Renal cortex interstitium (tissue), 15 donors: ENCODE measurements at places on chromosomes 3 and 15. TPM values are rescaled to one million over a fixed set of nuclear protein-coding genes. Genes with fewer than 3 reads are reported as not detected.

- DNase-seq = no peak
These were observed 128.3 kb upstream of the ALCAM start for GRCh38 chr3:105238367-105238766.

DNA sequence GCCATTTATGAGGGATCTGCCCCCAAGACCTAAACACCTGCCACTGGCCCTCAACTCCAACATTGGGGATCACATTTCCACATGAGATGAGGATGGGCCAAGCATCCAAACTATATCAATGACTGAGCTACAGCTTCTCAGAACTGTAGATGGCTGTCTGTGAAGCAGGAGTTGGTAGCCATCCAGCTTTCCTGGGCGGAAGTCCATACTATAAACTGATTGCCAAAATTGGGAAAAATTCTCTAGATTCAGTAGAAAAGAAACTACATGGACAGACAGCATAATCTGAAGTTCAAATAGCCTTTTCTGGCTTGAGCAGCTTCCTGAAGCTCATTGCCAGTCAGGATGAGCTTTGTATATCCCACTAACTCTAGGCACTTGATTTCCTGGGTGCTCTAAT is 214.7 kb upstream of the ZBTB20 start:
- no peak for DNase-seq

DNA sequence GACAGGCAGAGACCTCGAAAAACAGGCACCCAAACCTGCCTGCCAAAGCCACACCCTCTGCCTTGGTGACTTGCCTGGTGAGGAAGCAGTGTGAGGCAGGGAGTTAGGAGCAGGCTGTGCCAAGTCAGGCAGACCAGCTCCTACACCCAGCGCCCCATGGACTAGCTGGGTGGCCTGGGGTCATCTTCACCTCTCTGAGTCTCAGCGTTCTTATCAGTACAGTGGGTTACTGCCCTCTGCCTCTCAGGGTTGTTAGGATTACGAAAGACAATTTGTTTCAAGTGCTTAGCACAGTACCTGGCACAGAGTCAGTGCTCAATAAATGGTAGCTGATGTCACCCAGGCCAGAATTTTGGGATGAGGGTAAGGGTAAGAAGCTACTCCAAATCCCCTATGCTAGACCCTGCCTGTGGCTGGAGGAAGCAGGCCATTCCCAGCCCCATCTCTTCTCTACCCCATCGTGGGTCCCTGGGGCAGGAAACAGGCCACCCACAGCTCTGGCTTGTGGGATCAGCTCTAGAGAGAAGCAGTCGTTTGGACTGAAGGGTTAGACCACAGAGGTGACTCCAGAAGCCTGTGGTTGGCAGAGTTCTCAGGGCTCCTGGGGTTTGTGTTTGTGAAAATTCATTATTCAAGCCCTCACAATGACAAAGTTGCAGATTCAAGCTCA is 10.1 kb downstream of the SLC51B start:
- DNase-seq = no peak

GRCh38 chr3:178159691-178160220 is 376.5 kb upstream of the KCNMB2 start:
- DNase-seq = no peak

- DNase-seq = peak; percentile 79
These were observed 9.6 kb downstream of the OSBPL11 start for GRCh38 chr3:125585595-125586223.

The IGF1R gene
- 64.2 TPM for polyA plus RNA-seq
